RPMI7951 (cell line): ENCODE measurements at places on chromosomes 2 and 18. TPM values are rescaled to one million over a fixed set of nuclear protein-coding genes. Genes with fewer than 3 reads are reported as not detected.
A peak's percentile ranks its signal among the peaks of the same experiment; 100 is the strongest.

- no peak for DNase-seq
These were observed 738.1 kb upstream of the NXPH2 start for GRCh38 chr2:139518321-139518720.

GRCh38 chr2:166229678-166230023 lies 101.8 kb upstream of the SCN1A start:
- no peak for DNase-seq

GRCh38 chr18:65287652-65288051 lies 463.2 kb upstream of the CDH7 start:
- DNase-seq, result no peak

DNA sequence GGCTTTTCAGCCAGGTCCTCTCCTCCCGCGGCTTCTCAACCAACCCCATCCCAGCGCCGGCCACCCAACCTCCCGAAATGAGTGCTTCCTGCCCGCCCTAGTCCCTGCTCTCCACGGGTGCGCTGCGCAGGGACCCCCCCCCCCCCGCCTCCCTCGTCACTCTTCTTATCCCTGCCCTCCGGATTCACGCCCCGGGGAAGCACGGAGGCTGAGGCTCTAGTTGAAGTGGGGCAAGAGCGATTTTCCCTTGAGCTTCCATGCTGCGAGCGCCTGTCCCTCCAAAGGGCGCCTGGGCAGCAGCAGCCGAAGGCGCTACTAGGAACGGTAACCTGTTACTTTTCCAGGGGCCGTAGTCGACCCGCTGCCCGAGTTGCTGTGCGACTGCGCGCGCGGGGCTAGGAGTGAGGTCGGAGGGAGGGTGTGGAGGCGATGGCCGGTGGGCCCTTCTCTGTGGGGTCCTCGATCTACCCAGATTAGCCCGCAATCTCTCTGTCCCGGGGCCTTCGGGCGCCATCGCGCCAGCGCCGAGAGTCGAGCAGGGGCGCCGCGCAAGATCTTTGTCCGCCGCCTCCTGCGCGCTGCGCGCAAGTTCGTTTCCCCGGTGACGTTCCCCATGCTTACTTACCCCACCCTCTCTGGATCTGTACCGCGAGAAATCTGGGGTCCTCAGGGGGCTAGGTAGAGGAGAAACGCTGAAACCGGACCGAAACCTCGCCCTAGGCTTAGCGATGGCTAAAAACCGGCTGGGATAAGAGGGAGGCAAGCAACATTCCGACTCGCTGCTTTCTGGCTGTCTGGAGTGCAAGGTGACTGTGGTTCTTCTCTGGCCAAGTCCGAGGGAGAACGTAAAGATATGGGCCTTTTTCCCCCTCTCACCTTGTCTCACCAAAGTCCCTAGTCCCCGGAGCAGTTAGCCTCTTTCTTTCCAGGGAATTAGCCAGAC lies 677 bp downstream of the GAD1 start:
- DNase-seq, result peak; percentile 28

GRCh38 chr18:78180741-78181140 lies 798.9 kb upstream of the SALL3 start:
- DNase-seq, result no peak

DNA sequence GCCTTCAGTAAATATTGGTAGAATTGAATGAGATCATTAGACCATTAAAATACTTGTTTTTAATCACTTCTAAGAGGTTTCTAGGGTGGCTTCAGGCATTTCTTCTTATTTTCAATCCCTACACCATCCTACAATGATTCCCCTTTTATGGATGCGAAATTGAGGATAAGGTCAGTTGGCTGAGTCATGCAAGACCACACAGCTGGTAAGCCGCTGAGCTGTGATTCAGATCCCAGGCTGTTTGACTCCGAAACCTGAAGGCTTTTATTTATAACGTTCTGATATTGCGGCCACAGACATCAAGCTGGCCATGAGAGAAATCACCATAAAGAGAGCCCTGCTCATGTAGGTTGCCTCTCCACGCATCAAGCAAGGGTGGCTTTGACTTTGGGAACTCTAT lies 133.4 kb downstream of the VAPA start:
- peak; percentile 90 for DNase-seq

CEBPZOS gene
- 33.3 and 34.9 TPM in 2 replicates for total RNA-seq

- no peak for DNase-seq
These were observed 2.8 kb downstream of the SIX3 start for GRCh38 chr2:44944102-44944951.

IL36RN gene
- total RNA-seq, result not detected in 2 replicates

DNA sequence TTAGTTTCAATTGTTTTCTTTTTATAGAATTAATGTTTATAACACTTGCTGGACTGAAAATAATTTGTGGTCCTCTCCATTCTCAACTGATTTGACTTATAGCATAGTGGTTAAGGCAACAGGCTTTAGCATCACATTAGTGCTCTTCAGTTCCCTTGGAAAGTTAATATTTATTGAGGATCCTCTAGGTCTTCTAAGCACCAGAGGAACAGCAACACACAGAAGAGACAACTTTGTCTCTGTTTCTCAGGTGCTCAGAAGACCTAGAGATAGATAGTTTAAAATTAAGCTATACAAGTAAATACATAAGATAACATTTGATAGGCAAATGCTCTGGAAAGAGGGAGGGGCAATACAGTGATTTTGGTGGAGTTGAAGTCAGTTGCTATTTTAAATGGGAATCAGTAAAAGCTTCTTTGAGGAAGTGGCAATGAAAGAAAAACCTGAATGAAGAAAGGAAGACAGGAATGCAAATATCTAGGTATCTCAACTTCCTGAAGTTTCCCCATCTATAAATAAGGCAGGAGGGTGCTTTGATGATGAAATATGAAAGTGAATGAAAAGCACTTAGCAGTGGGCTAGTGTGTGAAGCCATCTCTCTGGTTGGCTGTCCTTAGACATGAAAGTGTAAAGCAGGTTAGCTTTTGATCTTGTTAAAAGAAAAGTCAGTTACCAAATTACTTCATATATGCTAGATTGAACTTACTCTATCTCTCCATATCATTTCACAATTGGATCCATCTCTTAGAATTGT lies 7.9 kb downstream of the NEUROD1 start:
- no peak for DNase-seq

SERPINB11 gene
- not detected in 2 replicates for total RNA-seq

GRCh38 chr18:50573679-50574078 lies 13.8 kb downstream of the MAPK4 start:
- no peak for DNase-seq

OR6B2 gene
- total RNA-seq, result not detected in 2 replicates

ATG16L1 gene
- 51.3 and 60.2 TPM in 2 replicates for total RNA-seq

- DNase-seq, result peak; percentile 33
These were observed 112.2 kb upstream of the SESTD1 start for GRCh38 chr2:179376881-179377280.

CASP8 gene
- total RNA-seq, result 43.4 and 45.3 TPM in 2 replicates

DNA sequence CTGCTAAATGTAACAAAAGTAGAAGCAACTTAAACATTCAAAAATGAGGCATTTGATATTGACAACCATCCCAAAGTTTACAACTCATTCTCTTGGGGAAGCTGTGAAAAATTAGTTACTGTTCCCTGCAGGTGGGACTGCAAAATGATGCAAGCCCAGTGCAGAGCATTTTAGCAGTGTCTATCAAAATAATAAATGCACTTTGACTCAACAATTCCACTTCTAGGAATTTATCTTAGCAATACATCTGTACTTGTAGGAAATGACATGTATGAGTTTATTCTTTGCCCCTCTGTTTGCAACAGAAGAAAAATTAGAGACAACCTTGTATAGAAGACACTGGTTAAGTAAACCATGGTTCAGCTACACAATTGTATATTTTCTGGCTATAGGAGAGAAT lies 48.0 kb upstream of the TLK1 start:
- DNase-seq, result no peak

HAT1 gene
- 140 and 164 TPM in 2 replicates for total RNA-seq

DNA sequence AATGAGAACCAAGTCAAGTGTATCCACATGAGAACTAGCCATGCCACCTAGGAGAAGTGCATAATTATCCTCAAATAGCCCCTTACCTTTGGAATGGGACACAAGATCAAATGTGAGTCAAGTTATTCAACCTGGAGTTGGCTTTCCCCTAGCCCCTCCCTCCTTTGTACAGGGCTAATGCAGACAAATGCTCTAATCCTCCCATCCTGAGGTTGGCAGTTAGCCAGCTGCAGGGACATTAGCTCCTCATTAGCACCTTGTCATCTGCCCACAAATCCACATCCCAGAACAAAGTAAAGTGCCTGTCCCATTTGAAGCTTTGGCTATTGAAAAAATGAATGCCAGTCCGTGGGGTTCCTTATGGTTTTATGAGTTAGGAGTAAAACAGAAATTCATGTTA lies 294.1 kb upstream of the FANCL start:
- no peak for DNase-seq

GRCh38 chr2:122634256-122634655 lies 878.8 kb downstream of the TSN start:
- DNase-seq, result peak; percentile 80

CNDP1 gene
- not detected in 2 replicates for total RNA-seq

- DNase-seq, result no peak
These were observed 3.0 kb downstream of the CNNM4 start for GRCh38 chr2:96763511-96764252.

RAB11FIP5 gene
- total RNA-seq, result 13.1 and 15.1 TPM in 2 replicates

- DNase-seq, result no peak
These were observed 18.1 kb downstream of the PPP1R7 start for GRCh38 chr2:241168366-241168765.

UGT1A8 gene
- not detected in 2 replicates for total RNA-seq

DNA sequence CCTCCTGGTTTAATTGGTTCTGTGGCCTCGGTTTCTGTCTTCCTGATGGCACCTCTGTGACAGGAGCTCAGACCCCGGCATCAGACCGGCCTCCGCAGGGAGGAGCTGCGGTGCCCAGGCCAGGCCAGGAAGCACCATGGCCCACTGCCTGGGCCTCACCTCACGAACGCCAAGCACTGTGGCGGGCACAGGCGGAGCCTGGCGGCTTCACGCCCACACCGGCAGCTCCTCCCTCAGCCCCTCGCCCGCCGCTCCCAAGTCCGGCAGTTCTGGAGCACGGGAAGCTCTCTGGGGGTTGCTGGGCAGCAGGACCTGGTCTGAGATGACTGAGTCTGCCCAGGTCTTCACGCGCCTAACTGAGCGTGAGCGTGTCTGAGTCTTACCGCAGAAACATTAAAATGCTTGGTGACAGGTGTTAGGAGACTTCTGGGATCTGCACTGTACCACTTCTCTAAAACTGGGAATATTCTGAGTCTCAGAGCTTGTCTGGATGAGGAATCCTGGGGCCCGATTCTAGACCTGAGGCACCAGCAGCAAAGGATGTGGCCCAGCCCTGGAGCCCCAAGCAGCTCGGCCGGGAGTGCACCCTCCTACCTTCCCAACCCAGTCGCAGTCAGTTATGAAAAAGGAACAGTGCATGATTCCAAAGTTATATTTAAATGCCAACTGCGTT lies 21.9 kb downstream of the RTP5 start:
- no peak for DNase-seq
